ENCODE measurements at places on chromosomes 6 and 20.

GRCh38 chr20:51752343-51752951 lies 15.7 kb downstream of the ATP9A start:
- DNase-seq = no peak

GRCh38 chr6:3280866-3281465 lies 22.2 kb downstream of the PSMG4 start:
- DNase-seq = peak; percentile 82

DNA sequence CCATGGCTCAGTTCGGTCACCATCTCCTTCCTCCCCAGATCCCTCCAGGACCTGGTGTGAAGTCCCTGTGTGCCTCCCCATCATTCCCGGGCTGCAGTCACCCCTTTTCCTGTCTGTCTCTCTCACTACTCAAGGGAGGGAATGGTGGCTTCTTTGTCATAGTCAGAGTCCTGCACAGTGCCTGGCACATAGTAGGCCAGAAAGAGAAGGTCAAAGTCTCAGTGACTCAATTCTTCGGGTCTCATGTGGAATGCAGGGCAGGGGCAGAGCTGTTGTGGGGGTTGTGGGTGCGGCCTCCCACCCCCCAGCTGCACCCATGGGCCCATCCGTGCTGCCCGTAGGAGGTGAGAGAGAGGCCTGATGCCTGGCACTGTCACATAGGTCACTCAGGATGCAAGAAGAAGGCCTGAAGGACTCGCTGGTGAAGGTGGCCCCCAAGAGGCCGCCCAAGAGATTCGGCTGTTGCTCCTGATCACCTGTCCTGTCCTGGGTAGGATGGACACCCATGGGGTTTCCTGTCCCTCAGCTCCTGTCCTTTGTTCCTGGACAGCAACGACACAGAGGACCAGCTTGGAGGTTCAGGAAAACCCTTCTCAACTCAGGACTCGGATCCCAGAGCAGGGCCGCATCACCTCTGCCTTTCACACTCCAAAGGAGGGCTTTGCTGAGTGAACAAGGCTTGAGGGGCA lies 34.1 kb downstream of the RAB44 start:
- no peak for DNase-seq

- no peak for DNase-seq
Observed at GRCh38 chr20:3925899-3926638, 36.9 kb downstream of the PANK2 start.

- no peak for DNase-seq
Observed at GRCh38 chr6:14713008-14713960, 532.6 kb upstream of the JARID2 start.

- DNase-seq = no peak
Observed at GRCh38 chr6:109458774-109459531, 3.4 kb upstream of the MICAL1 start.

DNA sequence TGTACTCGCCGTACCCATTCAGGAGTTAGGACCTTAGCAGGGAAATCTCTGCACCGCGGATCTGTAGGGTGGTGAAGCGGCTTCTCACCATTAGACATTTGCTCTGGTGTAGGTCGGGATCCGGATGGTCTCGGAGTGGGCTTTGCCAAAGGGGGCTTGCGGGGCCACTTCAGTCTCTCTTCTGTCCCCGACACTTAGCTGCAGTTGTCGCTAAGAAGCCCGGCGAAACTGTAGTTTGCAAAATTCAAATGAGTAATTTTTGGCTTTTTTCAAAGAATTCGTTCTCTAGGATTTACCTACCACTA lies 433 bp downstream of the QRSL1 start:
- no peak for DNase-seq

DNA sequence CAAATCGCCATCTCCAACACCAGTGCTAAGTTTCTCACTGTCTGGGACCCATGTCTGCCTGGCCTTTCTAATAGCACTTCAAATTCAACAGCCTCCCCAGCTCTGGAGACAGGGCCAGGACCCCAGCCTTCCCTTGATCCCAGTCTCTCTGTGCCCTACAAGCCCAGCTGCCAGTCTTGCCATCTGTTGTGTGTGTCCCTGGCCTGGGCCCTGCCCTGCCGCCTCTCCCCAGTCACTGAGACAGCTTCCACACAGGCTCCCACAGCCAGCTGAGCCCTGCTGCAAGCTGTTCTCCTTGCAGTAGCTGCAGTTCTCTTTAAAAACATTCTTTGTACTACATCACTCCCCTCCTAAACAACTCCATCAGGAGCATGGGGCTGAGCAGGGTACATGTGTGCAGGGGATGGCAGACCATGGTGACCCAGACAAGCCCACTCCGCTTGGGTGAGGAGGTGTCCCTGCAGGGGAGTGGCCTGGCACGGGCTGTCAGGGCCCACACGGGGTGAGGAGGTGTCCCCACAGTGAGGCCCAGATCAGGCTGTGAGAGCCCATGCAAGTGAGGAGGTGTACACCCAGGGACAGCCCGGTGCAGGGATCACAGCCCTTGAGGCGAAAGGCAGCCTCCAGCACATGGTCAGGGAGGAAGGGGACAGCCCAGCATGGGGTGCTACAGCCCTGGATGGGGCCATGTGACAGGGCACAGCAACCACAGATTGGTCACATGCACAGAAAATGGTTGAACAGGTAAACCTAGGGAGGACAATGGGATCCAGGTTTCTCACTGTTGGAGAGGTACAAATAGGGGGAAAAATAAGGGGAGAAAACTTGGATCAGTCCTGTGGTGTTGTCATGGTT lies 16.2 kb downstream of the CST7 start:
- DNase-seq = peak; percentile 86

- no peak for DNase-seq
Observed at GRCh38 chr20:62955519-62956386, 3.2 kb downstream of the SLC17A9 start.

GRCh38 chr20:8220716-8221115 lies 88.7 kb downstream of the PLCB1 start:
- DNase-seq = no peak

DNA sequence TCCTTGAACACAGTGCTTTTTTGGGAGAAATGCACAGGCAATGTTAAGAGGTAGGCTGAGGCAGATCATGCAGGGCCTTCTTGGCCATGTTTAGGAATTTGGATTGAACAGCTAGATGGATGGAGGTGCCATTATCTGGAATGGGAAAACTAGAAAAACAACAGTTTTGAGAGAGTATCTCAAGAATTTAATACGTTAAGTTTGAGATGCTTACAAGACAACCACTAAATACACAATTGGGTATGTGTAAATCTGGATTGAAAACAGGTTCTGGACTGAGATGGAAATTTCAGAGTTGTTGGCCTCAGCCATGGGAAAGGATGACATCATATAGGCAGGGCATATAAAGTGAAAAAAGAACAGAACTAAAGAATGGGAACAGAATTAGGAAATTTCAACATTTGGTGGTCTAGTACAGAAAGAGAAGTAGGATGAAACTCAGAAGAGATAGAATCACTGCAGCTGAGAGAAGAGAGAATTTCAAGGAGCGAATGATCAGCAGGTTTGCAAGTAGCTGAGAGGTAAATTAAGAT lies 37.1 kb downstream of the NCOA7 start:
- DNase-seq = no peak

DNA sequence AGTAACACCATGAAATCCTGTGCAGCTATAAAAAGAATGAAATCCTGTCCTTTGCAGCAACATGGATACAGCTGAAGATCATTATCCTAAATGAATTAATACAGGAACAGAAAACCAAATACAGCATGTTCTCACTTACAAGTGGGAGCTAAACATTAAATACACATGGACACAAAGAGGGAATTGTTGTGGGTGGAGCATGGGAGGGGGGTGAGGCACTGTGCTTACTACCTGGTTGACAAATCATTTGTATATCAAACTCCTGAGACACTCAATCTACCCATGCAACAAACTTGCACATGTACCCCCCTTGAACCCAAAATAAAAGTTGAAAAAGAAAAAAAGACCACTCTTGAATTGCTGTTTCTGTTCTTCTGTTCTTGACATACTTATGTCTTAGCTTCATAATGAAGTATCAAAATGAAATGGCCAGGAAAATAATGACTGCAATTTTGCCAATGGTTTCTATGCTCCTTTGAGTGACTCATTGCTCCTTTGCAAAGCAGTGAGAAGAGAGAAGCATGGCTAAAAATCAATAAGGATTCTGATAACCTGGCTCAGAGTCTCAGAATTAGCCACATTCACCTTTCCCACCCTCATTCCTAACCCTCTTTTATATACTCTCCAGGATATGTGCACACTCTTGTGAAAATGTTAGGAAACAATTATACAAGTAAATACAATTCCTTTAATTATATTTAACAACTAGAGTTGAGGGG lies 71.0 kb downstream of the CYP39A1 start:
- DNase-seq = no peak

GRCh38 chr6:70125602-70126001 lies 177.3 kb downstream of the COL9A1 start:
- DNase-seq = no peak

- DNase-seq = no peak
Observed at GRCh38 chr6:110334423-110335180, 23.5 kb downstream of the METTL24 start.

GRCh38 chr6:107473660-107474059 lies 14.3 kb upstream of the PDSS2 start:
- no peak for DNase-seq

GRCh38 chr6:132246632-132247270 lies 154.5 kb downstream of the MOXD1 start:
- DNase-seq = no peak

GRCh38 chr6:107936162-107936909 lies 21.7 kb downstream of the SEC63 start:
- no peak for DNase-seq

GRCh38 chr6:35173427-35174087 lies 32.4 kb upstream of the TCP11 start:
- DNase-seq = no peak

DNA sequence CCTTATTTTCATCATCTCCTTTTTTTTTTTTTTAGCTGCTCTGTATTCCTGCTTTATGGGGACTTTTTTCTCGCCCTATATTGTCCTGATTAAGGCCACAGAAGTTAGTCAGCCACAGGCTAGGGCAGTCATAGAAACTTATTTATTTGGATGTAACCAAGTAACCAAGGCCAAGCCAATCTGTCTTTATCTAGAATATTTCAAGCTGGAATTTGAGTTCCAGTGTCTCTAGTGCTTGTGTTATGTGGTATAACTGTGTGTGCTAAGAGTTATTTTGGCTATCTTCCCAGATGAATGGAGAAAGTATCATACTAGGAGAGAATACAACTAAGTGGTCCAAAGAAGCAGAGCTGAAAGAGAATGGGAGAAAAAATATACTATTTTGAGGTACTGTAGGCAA lies 751.5 kb downstream of the CBLN4 start:
- no peak for DNase-seq

GRCh38 chr20:15487682-15488081 lies 1085.6 kb downstream of the KIF16B start:
- no peak for DNase-seq

DNA sequence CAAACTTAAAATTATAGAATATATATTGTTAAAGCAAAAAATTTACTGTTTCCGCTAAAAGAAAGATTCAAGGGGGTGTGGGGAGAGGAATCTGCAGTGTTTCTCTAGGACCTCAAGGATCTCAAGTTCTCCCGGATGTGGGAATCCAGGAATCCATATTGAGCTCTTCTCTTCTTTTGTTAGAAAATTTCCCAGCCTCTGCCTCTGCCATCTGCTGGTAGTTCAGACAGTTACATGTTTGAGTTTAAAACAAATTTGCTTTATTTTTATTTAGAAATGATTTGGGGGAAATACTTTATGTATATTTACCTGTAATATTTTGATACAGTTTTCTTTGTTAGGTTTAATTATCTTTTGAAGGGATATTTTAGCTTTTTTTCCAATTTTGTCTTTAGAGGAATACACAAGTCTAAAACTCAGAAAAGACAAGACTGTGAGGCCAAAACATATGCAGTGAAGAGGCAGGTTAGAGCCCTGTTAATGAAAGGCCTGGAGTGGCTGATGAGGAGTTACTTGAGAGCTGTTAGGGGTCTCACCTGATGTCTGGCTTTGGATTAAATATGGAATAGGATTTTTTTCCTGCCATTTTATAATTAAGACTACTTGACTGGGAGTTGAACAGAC lies 268.8 kb downstream of the ARID1B start:
- DNase-seq = no peak

DNA sequence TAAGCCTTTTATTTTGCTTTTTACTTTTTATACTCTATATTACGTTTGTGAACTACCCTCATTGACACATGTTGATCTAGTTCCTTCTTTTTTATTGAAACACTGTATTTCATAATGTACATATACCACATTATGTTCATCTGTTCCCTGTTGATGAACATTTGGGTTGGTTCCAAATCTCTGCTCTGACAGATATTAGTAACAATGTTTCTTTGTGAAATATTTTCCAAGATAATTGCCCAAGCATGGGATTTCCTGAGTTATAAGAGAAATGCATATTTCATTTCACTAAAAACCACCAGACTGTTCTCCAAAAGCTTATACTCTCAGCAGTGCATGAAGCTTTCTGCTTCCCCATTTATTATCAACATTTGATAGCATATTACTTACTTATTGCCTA lies 44.2 kb upstream of the TNFRSF21 start:
- no peak for DNase-seq

DNA sequence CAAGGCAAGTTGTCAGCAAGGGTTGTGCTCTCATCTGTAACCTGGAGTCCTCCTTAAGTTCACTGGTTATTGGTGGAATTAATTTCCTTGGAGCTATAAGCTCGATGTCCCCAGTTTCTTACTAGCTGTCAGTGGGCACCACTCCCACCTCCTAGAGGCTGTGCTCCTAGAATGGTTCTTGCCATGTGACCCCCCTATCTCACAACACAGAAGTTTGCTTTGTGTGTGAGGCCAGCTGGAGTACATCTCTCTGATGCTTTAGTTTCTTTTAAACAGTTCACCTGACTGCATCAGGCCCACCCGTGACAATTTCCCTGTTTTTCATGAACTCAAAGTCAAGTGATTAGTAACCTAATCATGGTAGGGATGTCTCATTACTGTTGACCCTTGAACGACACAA lies 179.1 kb upstream of the SCGN start:
- no peak for DNase-seq

- no peak for DNase-seq
Observed at GRCh38 chr20:32071395-32072167, 19.5 kb downstream of the HCK start.

DNA sequence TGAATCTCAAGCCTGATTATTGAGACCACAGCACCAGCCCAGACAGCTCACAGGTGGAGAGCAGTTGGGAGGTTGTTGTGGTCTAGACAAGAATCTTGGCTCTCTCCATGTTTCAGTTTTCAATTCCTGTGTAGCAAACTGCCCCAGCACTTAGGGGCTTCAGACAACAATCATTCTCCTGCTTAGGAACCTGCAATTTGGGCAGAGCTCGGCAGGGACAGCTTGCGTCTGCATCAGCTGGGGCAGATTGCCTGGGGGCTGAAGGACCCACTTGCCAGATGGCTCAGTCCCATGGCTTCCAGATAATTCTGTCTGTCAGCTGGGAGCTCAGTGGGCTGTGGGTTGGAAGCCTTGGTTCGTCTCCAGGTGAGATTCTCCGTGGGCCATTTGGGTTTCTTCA lies 6.9 kb downstream of the TGM6 start:
- no peak for DNase-seq

GRCh38 chr6:44177691-44178423 lies 19.2 kb downstream of the CAPN11 start:
- peak; percentile 92 for DNase-seq

- no peak for DNase-seq
Observed at GRCh38 chr6:16150098-16150497, 21.2 kb downstream of the MYLIP start.

All from mesenteric fat pad (tissue), 1 donor.